CD4-positive, alpha-beta T cell (primary cell): ENCODE measurements at places on chromosomes 7 and 10.

DNA sequence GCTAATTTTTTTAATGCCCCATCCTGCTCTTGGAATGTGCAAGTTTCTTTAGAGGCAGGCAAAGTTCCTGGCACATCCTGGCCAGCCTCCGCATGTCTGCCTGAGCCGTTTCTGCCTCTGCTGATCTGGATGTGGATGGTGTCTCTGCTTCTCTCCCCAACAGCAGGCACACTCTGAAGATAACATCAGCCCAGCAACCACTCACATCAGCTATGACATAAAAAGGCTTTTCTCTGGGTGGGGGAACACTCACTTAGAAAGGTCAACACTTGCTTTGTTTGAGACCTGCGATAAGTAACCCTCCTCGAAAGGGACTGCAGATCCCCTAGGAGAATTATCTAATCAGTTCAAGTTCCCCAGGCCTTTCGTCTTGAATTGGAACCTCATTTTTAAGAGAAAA lies 142.9 kb downstream of the FGFR2 start:
- DNase-seq, result no peak

GRCh38 chr7:2880874-2881533 lies 36.9 kb upstream of the GNA12 start:
- no peak for DNase-seq

- DNase-seq, result no peak
These were observed 2.3 kb upstream of the GIMAP8 start for GRCh38 chr7:150447966-150448788.

DNA sequence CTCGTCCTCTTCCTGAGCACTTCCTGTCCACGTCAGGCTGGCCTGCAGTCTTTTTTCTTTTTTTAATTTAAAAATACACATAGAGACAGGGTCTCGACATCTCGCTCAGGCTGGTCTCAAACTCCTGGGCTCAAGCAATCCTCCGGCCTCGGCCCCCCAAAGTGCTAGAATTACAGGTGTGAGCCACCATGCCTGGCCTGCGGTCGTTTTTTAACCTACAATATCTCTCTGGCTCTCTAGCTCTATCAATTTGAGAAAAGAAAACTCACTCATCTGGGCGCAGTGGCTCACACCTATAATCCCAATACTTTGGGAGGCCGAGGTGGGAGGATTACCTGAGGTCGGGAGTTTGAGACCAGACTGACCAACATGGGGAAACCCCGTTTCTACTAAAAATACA lies 4.0 kb upstream of the OAT start:
- DNase-seq, result no peak

DNA sequence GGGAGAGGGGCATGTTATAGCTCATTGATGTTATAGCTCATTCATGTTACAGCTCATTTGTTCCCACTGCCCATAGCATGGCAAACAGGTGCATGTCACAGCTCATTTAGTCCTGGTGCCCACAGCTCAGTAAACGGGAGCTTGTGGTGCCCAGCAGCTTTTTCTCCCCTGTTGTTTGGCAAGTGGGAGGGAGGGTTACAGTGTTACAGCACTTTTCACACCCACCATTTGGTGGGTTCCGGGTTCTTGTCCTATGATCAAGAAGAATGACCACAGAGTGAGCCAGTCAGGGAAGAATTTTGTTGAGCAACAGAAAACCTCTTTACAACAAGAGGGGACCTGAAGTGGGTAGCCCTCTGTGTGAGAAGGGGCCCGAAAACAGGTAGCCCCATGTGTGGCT lies 162.8 kb upstream of the CSTF2T start:
- no peak for DNase-seq

DNA sequence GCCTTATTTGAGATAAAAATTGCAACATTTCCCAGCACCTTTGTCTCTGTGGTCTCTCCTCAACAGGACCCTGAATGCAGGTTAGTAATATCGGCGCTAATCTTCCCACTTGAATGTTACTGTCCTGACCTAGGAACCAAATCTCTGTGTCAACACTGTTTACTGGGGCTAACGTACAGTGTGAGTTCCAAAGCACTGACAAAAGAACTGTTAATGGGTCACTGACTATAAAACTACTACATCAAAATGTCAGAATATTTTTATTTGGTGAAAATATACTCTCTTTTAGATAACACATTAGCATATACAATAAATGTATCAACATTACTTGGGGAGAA lies 33.3 kb downstream of the CACUL1 start:
- no peak for DNase-seq

DNA sequence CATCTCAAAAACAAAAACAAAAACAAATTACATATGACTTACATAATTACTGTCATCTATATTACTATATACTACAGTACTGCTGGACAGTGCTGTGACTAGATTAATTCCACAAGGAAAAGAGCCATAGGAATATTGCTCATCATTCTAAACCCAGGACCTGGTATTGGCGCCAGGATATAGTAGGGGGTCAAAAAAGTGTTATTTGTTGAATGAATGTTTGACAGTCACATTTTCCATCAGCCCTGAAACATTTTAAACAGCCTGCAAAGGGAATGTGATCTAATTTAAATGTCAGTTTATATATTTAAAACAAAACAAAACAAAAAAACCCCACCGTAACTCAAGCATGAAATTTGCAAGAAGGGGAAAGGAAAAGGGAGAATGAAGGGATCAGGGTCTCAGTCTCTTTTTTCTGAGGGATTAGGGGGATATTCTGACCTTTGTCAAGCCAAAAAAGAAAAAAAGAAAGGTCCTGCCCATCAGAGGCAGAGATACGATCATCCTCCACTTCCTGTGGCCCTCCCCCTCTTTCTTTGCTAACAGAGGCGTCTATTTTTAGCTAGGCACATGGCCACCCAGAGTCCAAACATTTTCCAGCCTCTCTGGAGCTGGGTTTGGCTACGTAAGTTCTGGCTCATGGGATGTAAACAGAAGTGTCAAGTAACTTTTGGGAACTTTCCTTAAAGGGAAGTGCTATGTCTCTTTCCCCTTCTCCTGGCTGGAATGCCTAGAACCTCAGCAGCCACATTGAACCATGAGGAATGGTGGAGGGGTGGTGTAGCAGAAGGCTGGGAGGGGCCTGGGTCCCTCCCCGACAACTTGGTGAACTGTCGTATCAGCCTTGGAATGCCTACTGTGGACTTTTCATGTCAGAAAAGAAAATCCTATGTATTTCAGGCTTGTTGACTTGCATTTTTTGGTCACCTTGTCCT lies 44.6 kb upstream of the DLG5 start:
- no peak for DNase-seq

- no peak for DNase-seq
These were observed 36.8 kb downstream of the COL28A1 start for GRCh38 chr7:7498856-7499255.

GRCh38 chr10:124478515-124478914 lies 16.9 kb downstream of the LHPP start:
- DNase-seq, result no peak

GRCh38 chr10:122388287-122388997 lies 13.9 kb downstream of the PLEKHA1 start:
- DNase-seq, result no peak

DNA sequence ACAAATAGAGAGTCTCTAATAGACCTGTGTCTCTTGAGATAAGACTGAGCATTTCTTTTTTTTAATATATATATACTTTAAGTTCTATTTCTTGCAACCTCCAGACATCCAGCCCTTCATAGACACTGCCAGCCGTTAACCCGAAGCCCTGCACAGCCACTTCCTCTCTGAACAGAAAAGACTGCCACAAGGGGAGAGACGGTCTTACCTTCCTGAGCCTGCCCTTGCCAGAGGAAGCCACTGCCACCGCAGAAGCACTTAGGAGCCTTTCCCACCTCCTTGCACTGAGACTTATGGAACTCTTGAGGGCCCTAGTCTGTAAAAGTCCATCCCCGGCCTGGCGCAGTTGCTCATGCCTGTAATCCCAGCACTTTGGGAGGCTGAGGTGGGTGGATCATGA lies 31.8 kb upstream of the PRSS1 start:
- peak; percentile 60 for DNase-seq

- no peak for DNase-seq
These were observed 109.6 kb downstream of the SFMBT2 start for GRCh38 chr10:7301006-7301778.

- no peak for DNase-seq
These were observed 76.9 kb downstream of the FAM171A1 start for GRCh38 chr10:15293862-15294842.

- DNase-seq, result no peak
These were observed 8.0 kb upstream of the ELFN1 start for GRCh38 chr7:1662101-1662500.

- no peak for DNase-seq
These were observed 31.9 kb downstream of the MICU1 start for GRCh38 chr10:72593963-72594362.

- no peak for DNase-seq
These were observed 312.8 kb upstream of the ZMIZ1 start for GRCh38 chr10:78755877-78756455.

- DNase-seq, result no peak
These were observed 48.4 kb upstream of the ITGB1 start for GRCh38 chr10:33006342-33006887.

DNA sequence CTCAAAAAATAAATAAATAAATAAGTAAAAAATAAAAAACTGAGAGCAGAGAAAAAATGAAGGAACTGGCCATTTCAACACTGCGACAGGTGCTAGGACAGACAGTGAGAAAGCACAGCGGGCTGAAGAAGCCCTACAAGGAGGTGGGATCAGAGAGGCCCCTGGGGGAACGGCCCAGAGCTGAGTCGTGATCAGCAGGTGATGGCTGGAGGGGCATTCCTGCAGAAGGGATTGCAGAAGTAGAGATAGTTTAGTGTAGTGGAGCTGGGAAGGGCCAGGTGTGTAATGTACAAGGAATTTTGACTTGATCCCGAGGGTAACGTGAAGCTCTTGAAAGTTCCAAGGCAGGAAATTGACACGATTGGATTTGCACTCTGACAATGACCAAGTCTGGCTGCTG lies 112.1 kb downstream of the CUL2 start:
- no peak for DNase-seq

DNA sequence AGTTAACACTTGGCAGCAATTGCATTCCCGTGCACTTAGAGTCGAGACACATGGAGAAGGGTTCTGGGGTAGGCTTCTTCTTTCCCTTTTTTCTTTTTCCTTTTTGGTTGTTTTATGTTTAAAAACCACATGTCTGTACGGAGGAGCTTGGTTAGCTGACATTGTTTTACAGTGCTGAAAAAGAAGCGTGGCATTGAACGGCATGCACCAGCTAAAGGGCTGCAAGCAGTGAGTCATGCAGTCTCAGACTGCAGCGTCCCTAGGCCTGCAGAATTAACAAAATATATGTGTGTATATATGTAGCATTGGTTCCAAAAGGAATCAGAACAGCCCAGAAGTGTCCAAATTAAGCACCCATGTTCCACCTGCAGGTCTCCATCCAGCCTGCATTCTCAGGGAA lies 211.0 kb downstream of the TCF7L2 start:
- no peak for DNase-seq

DNA sequence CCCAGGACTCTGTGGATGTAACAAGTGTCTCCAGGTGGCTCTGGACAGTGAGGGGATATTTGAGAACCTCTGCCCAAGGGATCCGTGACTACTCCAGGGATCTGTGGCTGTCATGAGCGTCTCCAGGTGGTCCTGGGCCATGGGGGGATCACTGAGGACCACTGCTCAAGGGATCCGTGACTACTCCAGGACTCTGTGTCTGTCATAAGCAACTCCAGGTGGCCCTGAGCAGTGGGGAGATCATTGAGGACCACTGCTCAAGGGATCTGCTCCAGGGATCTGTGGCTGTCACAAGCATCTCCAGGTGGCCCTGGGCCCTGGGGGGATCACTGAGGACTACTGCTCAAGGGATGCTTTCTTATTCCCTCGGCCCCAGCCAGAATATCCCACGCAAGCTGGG lies 133.2 kb upstream of the ADARB2 start:
- no peak for DNase-seq

GRCh38 chr10:1215862-1216573 lies 159.8 kb downstream of the WDR37 start:
- DNase-seq, result no peak

- no peak for DNase-seq
These were observed 18.6 kb downstream of the PYROXD2 start for GRCh38 chr10:98396096-98397063.

- no peak for DNase-seq
These were observed 1190.6 kb downstream of the SORCS1 start for GRCh38 chr10:105973902-105974301.

DNA sequence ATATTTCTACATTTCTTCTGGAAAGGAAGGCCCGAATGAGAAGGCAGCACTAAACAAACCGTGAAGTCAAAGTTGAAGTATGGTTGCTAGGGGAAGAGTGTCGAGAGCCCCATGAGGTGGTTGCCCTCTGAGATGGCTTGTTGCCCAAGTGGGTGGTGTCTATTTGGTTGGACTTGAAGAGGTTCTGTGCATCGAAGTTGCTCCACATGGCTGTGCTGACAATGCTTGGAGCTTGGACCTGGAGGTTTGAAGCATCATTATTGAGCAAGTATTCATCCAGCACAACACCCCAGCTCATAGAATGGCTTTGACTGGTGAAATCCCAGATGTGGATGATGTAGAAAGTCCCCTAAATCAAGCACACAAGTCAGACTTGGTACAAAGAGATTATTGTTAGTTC lies 165.2 kb upstream of the CDCA7L start:
- DNase-seq, result no peak

DNA sequence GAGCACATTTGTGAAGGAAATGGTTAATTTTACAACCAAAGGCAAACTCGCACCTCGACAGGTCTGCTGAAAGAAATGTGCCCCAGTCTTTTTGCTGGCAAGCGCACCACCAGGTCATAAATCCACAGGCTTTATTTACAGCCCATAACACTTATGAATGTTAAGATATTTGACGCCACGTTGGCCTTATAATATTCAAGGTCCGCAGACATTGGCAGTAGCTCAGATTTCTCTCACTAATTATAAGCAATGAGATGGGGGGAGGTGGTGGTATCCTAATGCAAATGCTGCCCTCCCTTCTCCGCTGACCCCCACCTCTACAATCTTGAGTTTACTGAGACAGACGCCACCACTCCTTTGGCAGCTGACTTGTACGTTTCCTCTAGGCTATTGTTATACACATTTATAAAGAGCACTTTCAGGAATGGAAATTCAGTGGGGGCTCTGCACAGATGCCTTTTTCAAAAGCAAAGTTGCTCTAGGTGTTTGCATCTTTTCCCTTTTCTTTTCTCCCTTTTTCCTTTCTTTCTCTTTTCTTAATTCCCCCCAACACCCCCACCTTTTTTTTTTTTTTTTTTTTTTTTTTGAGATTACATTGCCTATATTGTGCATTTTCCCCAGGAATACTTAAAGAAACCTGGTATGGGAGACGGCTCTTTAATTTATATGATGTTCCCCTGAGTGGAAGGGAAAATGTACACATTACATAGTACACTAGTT lies 6.7 kb downstream of the TCF7L2 start:
- no peak for DNase-seq

DNA sequence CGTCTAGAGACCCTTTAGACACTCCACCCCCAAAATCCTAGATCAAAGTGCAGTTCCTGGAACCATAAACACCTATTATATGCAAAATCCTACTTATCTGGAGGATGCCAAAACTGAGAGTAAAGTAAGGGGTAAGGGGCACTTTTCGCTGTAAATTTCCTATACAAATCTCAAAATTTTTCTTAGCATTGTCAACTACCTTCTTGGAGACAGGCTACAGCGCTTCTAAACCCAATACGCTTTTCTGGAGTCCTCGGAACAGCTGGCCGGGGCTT lies 10.4 kb downstream of the TWIST1 start:
- DNase-seq, result no peak

- no peak for DNase-seq
These were observed 754.8 kb downstream of the KCNMA1 start for GRCh38 chr10:76882796-76883195.
